ENCODE measurements at places on chromosomes 1 and 21.
A peak's percentile ranks its signal among the peaks of the same experiment; 100 is the strongest.

GRCh38 chr21:43825936-43826622, 36.7 kb downstream of the RRP1 start:
- no peak for DNase-seq

DNA sequence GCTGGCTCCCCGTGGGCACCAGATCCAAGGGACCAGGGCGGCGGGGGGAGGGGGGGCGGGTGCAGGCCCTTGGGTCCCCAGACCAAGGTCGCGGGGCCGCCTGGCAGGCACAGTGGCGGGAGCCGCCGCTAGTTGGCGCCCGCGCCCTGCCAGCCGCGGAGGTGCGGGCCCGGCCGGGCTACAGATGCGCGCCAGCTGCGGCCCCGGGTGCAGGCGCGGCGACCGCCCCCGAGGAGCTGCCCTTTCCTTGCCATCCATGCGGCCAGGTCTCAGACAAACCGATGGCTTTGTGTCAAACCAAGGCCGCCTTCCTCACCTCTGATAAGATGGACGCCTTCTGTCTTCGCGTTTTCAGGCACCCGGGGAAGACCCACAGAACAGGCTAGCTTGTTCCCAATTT, 2.2 kb upstream of the RUNX3 start:
- no peak for DNase-seq

- DNase-seq: no peak
Measured at GRCh38 chr1:245881767-245882391, 625.2 kb downstream of the SMYD3 start.

DNA sequence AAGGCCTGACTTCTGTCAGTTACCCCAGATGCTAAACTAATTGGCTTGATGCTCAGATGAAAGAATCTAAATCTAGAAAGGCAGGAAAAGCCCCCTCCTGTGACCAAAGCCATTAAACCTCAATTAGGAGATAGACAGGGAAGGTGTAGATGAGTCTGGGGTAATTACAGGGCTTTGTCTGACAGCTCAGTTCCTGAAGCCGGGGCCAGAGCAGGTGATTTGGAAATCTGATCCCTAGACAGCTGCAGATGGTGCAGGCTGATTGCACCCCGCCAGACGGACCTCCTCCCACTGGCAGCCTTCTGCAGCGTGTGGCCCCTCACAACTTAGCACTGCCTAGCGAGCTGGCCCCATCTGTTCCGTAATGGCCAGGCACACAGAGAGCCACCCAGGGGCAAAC, 395.1 kb downstream of the HLX start:
- DNase-seq: no peak

GRCh38 chr1:6325482-6325881, 64.6 kb upstream of the GPR153 start:
- no peak for DNase-seq

DNA sequence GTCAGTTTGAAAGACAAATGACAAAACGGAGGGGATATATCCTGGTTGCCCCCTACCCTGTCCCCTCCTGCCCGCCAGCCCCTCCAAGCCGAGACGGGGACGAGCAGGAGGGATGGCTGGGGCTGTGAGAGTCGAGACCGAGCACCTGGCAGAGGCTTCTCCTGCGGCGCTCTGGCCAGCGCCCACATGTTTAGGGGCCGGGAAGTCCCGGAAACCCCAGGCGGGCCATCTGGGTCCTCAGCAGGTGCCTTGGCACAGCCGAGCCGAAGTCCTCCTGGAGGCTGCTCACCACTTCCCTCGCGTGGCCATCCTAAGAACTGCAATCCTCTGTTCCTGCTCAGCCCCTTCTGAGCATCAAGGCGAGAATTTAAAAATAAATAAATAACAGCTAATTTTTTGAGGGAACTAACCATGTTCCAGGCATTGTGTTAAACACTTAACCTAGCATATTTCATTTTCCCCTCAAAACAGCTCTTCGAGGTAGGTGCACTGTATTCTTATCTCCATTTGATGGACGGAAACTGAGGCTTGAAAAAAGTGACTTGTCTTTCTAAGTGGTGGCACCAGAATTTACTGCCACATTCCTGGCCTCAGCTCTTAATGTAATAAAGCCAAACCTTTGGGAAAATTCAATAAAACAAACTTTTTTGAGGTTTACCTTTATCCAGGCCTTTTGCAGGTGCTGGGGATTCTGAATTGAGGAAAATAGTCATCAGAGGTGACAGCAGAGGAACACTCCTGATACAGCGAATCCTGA, 3.5 kb upstream of the RIMS3 start:
- DNase-seq: peak; percentile 88

- no peak for DNase-seq
Measured at GRCh38 chr1:184854036-184854435, 99.4 kb upstream of the EDEM3 start.

- no peak for DNase-seq
Measured at GRCh38 chr1:246726255-246726679, 2.1 kb downstream of the SCCPDH start.

DNA sequence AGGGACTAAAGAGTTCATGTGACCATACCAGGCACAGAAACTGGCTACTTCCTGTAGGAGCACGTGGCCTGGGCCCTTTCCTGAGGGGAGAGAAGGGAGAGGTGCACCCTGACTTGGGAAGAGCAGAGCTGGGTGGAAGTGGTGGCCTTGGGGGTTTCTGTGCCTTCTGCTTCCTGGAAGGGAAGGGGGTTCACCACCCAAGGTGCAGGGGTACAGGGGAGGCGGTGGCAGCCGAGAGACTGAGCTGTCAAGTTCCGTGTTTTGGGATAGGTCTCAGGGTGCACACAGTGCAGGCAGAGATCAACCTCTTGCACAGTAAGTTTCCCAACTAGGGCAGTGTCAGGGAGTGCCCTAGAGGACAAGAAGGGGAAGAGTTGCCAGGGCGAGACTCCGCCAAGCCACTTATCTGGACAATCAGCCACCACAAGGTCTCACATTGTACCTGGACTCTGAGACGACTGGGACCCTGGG, 10.1 kb downstream of the HECTD3 start:
- DNase-seq: peak; percentile 31

- no peak for DNase-seq
Measured at GRCh38 chr1:111220302-111220890, 7.1 kb upstream of the CHI3L2 start.

- DNase-seq: no peak
Measured at GRCh38 chr1:116716391-116716790, 37.8 kb upstream of the CD2 start.

DNA sequence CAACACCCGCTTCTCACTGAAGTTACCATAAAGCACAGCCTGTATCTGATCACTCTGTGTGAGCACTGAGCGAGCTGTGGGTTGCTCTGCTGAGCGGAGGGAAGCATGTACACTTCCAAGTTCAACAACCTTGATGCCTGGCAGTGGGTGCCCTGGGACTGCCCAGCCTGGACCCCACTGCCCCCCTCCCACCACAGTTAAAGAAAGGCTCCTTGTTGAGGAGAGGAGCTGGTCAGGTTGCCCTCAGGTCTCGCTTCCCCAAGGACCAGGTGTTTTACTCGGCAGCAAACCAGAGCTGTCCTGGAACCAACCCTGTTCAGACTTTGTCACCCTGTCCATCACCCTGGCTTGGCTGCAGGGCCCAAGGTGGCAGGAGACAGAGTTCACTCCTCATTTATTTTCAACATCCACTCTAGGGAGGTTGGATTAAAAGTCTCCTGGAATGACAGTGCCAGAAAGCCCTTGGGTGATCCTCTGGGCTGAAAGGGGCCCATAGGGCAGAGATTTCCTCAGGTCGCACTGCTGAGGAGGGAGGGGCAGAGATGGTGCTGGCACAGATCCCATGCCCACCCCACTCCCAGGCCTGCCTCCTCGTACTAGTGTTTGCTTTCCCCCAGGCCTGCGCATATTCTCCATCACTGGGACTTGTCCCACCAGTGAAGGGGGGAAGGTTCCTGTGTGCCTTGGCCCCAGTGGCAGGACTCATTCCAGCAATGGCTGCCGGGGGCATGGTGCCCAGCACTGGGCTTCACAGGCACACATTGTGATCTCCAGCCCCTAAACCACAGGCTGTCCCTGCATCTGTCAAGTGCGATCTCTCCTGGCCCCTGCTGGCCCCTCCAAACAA, 101.7 kb downstream of the TRABD2B start:
- DNase-seq: no peak

- DNase-seq: peak; percentile 83
Measured at GRCh38 chr1:41783189-41783639, 135.5 kb downstream of the HIVEP3 start.

DNA sequence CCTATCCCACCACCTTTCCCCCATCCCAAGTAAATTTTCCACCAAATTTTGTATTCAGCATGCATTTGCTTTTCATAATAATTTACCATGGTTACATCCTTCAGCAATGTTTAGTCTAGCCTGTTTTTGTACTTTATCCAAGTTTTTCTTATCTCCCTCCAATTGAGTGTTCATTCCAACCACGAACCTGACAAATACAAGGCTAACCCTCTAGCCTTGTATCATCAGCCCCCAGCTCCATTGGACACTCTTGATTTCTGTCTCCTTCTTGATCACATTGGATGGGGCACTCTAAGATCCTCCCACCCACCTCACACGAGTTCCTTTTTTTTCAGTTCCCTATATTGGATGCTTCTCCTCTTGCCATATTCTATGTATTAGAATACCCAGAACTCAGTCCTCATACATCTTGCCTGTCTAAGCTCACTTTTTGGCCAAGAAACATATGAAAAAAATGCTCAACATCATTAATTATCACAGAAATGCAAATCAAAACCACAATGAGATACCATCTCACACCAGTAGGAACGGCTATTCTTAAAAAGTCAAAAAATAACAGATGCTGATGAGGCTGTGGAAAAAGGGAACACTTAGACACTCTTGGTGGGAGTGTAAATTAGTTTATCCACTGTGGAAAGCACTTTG, 40.5 kb upstream of the SLC35F3 start:
- no peak for DNase-seq

GRCh38 chr1:200139661-200140250, 112.2 kb downstream of the NR5A2 start:
- peak; percentile 36 for DNase-seq

DNA sequence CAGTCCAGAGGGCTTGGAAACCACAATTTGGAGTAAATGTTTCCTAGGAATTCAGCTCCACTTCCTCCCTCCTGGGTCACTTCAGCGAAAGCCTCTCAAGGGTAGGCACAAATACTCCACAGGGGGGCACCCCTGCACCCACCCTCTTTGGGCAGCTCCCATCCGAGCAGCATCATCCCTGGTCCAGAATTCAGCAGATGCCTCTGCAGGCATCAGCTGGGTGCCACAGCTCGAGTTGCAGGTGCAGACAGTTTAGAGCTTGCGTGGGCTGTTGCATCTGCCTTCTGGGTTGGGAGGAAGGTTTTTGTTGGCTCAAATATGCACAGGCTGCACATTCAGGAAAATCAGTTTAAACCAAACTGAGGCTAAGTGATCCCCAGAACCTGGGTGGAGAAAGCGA, 25.0 kb downstream of the KANK4 start:
- DNase-seq: peak; percentile 31

- peak; percentile 52 for DNase-seq
Measured at GRCh38 chr1:218380125-218380977, 35.2 kb downstream of the TGFB2 start.

GRCh38 chr1:12714710-12715475, 1.0 kb upstream of the AADACL3 start:
- no peak for DNase-seq

- DNase-seq: no peak
Measured at GRCh38 chr1:229454056-229454455, 20.2 kb upstream of the ACTA1 start.

- DNase-seq: no peak
Measured at GRCh38 chr1:19757641-19758040, 42.1 kb downstream of the TMCO4 start.

- no peak for DNase-seq
Measured at GRCh38 chr1:230910755-230911117, 42.4 kb upstream of the C1orf198 start.

DNA sequence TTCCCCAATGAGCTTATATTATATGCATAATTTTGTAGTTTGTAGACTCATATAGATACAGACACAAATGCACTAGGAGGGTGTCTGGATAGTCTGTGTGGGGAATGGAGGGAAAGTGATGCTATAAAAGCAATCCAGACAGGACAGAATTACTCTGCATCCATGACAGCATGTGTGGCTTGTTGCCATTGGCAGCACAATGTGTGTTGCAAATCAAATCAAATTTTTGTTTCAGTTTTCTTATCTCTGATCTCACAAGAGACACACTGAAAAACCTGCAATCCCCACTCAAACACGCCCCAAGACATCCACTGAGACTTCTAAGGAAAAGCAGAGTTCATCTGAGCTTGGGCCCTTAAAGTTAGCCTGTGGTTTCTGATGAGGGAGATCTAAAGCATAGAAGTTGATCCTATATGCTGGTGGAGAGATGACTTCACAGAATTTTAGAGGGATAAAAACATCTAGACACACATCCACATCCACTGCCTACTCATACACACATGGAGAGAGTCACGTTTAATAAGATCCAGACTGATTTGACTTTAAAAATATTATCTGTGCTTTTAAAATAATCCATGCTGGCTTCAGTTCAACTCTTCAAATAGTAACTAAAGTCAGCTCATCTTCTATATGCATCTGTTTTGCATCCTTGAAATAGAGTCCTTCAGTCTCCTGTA, 313.0 kb upstream of the PLXNA2 start:
- no peak for DNase-seq

- DNase-seq: no peak
Measured at GRCh38 chr1:99782397-99782796, 16.0 kb upstream of the FRRS1 start.

DNA sequence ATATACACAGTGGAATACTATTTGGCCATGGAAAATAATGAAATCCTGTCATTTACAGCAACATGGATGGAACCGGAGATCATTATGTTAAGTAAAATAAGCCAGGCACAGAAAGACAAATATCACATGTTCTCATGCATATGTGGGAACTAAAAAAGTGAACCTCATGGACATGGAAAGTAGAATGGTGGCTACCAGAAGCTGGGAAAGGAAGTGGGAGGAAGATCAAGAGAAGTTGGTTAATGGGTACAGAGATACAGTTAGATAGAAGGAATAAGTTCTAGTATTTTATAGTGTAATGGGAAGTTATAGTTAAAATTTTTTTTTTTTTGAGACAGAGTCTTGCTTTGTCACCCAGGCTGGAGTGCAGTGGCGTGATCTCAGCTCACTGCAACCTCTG, 34.8 kb upstream of the CREG1 start:
- DNase-seq: no peak

DNA sequence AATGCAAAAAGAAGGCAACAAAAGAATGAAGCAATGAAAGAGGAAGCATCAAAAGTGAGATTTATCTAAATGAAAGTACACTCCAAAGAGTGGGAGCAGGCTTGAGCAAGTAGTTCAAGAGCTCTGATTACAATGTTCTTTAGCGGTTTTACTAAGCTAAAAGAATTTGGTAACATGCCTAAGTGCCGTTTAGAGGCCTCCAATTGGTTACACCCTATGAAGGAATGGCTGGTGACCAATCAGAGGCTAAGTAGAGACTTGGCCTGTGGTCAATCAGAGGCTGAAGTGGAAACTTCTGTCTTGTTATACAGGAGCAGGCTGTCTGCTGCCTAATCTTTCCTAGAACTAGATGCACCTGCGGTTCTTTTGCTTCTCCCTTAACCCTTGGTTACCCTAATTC, 59.1 kb downstream of the PTGFR start:
- no peak for DNase-seq

DNA sequence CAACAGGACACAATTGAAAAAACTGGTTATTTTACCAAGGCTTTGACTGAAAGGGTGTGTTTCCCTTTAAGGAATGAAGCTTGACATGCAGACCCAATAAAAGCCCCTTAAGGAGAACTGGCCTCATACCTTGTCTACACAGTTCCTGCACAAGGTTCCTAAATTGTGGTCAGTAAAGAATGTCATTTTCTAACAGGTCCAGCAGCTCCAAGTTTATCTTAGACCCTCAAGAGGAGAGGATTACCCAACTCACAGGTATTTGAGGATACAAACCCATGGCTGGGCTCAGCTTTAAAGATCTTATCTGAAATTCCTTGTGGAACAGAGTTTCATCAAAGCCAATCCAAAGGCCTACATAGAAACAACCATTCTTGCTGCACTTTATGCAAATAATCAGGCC, 31.4 kb upstream of the CBR3 start:
- DNase-seq: no peak

All from Ammon's horn (tissue), 1 donor.